ENCODE measurements at places on chromosomes 12 and 14.

DNA sequence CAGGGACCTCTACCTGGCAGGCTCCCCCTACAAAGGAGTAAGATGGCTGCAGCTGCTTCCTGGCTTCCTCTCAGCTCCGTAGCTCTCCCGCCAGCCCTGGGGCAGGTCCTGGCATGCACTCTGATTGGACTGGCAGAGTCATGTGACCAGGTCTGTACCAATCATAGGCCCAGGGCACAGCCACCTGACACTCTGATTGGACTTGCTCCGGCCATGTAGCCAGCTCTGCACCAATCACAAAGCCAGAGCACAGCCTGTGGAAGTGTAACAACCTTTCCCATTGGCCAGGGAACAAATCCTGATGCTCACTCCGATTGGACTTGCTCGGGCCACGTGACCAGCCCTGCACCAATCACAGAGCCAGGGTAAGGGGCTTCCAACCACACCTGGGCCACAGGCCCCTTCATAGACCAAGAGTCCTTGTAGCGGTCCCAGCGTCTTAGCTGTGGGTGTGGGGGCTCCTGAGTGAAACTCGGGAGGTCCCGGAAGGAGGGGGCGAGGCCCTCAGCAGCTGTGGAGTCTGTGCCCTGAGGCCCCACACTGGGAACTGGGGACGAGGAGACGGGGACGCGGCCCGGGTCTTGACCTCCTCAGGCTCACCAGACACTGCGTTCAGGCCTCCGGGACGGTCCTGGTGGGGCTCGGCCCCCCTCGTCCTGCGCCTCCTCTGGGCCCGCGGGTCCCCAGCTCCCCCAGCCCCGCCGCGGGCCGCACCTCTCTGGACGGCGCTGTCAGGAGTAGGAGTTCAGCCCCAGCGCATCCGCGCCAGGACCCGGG lies 210.6 kb downstream of the ADGRD1 start:
- ATAC-seq, result no peak

- ATAC-seq, result peak; percentile 78
These were observed 970 bp downstream of the CDH24 start for GRCh38 chr14:23056145-23056955.

DNA sequence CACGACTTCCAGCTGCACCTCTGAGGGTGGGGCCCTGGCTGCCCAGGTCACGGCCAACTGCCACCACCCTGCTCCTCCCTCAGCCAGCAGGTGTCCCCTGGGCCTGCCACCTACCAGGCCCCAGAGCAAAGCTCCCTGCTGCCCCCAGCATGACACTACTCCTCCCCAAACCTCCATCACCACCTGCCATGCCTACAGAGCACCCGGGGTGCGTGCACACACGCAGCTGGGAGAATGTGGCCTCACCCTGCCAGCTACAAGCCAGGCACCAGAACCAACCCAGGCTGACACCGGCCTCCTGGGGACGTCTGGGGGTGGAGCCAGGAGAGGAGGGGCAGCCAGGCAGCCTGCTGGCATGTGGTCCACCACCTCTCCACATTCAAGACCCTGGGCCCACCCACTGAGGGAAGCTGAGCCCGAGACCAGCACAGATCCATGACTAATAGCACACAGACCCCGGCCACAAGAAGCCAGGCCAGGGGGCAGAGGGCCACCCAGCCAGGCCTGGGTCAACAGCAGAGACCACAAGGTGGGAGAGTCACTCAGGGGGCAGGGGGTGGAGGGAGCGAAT lies 3.4 kb downstream of the JAG2 start:
- no peak for ATAC-seq

DNA sequence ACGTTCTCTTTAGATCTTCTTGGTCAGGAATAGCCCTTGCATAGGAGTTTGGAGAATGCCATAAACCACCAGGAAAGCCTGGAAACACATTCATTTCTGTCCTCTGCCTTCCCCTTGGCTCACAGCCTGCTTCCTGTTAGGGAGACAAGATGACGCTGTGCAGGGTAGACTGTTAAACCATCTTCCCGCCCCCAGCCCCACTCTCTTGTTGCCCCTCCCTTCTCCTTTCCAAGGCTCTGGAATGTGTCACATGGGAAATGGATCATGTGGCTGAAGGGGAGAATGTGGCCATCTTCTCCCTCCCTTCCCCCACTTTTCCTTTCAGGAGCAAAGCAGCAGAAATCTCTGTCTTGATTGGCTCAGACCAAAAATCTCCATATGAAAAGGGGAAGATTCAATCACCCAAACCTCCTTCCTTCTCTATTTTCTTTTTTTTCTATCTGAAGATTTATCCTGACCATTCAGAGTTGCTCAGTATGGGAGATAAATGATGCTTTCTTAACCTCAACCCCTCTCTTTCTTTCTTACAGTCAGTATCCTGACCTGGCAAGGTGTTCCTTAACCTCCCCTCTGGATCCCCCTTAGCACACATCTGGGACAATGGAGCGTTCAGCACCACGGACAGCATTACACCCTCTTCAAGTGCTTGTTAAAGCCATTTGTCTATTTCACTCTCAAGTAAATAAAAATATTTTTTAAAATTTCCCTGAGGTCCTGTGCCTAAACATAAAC lies 11.4 kb downstream of the GPR19 start:
- ATAC-seq, result peak; percentile 75

DNA sequence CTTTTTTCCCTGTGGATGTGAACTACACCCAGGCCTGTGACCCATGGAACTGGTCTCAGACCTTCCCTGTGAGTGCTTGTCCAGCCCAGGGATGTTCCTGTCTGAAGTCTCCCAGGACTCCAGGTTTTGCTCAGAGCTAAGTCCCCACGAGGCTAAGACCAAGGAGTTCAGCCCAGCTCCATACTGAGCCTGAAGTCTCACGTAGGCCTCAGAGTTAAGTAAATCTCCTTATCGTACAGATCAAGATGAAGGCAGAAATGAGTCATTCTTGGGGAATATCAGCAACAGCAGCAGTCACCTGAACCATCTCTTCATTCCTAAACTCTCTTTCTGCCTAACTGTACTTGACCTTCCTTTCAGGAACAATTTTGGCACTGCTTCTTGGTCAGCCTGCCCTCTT lies 139.8 kb downstream of the ANO6 start:
- peak; percentile 74 for ATAC-seq

GRCh38 chr14:35378425-35379233 lies 25.9 kb downstream of the NFKBIA start:
- no peak for ATAC-seq

DNA sequence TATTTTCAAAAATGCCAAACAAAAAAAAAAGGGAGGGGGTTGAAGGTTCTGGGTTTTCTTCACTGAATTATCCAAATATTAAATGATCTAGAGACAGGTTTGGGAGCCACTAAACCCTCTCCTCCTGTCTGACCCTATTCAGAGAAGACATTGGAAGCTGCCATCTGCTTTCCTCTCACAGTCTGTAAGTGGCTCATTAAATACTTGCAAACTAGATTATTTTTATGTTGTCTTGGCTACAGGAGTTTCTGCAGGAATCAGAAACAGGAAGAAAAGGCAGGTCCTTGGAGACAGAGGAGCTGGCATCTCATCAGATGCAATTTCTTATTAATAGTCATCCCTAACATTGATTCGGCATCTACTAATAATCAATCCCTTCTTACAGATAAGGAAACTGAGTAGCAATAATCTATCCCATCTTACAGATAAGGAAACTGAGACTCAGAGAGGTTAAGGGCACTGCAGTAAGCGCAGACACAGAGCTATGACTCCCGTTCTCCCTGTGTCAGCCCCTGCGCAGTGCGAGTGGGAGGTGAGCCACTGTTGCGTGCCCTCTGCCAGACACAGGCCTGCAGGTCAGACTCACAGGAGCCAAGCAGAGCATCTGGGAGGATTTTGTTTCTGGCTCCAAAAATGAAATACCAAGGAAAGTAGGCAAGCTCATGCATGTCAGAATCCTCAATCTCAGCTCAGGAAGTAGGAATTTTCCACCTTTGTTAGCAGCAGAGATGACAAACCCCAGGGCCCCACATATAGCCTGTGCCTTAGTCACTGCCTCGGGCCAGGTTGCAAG lies 11.0 kb downstream of the BDKRB2 start:
- ATAC-seq, result peak; percentile 77

- ATAC-seq, result no peak
These were observed 56.1 kb downstream of the CDC42BPB start for GRCh38 chr14:103001226-103001625.

DNA sequence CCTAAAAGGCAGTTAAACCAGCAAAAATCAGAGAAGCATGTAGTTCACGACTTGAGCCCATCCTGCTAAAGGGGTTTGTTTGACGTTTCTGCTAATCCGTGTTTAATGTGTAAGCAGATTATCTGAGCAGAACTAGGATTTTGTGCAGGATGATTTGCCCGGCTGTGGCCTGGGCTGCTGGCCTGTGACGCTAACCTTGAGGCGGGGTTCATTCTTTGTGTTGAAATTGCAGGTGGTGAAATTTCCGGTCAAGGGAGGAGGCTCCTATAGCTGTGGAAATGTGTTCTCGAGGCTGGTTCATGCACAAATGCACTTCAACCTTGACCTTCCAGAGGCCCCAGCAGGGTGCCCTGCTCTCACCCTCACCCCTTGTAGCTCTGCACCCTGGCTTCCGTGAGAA lies 63.7 kb downstream of the SLC24A4 start:
- ATAC-seq, result no peak

DNA sequence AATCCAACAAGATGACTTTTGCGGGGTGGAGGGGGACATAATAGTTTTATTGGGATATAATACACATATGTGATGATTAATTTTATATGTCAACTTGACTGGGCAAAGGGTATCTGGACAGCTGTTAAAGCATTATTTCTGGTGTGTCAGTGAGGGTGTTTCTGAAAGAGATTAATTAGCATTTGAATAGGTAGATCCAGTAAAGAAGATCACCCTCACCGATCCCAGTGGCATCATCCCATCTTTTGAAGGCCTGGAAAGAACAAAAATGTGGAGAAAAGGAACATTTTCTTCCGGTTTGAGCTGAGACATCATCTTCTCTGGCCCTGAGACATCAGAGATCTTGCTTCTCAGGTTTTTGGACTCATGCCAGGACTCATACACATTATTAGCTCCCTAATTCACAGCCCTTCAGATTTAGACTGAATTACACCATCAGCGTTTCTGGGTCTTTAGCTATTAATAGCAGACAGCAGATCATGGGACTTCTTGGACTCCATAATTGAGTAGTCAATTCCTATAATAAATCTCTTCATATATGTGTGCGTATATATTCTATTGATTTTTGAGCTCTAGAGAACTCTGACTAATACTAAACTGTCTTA lies 283.6 kb downstream of the PCNX1 start:
- ATAC-seq, result no peak

DNA sequence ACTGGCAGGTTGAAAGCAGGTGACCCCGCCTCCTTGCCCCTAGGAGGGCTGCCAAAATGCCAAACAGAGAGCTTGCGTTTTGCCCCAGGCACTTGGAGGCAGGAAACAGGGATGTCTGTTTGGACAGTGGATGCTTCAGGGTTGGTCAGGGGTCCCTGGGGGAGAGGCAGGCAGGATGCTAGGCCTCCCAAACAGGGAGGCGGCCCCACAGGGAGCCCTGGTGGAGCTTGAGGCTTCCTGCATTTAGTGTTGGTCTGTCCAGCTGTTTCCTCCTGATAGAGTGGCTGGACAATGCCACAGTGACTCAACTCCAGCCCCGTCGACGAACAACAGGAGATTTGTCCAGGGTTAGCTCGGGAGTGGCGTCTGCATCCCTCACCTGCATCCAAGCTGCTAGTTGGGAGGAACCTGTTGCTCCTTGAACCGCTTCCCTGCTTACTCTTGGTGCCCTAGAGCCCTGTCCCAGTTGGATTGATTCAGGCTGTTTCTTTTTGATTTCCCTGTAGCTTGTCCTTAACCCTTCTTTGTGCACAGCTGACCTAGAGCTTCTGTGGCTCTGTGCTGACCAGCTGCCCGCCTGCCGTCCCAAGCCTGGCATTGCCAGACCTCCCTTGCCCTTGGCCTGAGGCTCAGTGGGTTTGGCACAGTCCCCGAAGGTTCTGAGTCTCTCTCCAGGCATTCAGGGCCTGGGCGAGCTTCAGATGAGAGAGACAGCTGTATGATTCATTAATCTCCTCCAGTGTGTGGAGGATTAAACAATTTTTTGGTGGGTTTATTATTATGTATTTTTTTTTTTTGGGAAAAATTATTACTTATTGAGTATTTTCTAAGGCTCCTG lies 45.9 kb downstream of the TSPAN9 start:
- peak; percentile 84 for ATAC-seq

DNA sequence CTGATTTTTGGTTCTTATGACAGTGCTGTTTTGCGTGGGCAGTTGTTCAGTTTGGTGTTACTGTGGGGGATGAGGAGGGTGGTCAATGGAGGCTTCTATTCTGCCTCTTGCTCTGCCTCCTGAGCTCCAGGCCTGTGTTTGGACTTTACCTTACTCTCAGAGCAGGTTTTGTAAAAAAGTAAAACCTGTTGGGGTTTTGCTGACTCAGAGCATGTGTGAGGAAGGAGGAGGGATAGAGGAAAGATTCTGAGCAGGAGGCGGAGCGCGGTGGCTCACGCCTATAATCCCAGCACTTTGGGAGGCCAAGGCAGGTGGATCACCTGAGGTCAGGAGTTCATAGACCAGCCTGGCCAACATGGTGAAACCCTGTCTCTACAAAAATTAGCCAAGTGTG lies 6.7 kb downstream of the A2ML1 start:
- ATAC-seq, result no peak

DNA sequence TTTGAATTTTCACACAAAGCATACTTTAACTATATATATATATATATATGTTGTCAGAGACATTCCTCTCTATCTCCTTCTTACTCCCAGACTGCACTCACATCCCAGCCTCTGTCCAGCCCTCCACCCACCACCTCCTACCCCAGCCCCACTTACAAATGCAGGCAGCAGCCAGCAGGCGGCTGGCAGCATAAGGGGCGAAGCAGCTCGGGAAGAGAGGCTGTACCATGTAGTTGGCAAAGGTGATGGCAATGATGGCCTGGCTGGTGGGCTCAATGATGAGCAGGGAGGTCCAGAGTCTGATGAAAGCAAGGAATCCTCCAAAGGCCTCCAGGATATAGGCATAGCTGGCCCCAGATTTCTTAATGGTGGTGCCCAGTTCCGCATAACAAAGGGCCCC lies 2.5 kb downstream of the SLC7A7 start:
- 0 out of 3 replicates have a peak, but pooled peaks have one; percentile 27 for ATAC-seq

DNA sequence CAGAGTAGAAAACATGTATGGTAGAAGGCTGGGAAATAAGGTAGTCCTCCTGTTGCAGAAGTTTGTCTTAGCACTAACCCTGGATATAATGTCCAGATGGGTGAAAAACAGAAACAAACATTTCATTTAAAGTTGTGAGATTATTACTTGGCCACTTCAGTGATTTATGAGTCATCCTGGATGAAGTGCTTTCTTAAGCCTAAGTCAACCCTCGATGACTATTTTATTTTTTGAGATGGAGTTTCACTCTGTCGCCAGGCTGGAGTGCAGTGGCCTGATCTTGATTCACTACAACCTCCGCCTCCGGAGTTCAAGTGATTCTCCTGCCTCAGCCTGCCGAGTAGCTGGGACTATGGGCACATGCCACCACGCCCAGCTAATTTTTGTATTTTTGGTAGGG lies 10.2 kb downstream of the DLST start:
- no peak for ATAC-seq

All from SK-N-SH treated with all-trans-retinoic acid at 6 μM for 48 hours (cell line).